Small intestine (tissue), 16 donors: ENCODE measurements at places on chromosomes 16 and 17.

GRCh38 chr17:81157848-81158687 is 7.2 kb upstream of the PVALEF start:
- no peak for DNase-seq

DNA sequence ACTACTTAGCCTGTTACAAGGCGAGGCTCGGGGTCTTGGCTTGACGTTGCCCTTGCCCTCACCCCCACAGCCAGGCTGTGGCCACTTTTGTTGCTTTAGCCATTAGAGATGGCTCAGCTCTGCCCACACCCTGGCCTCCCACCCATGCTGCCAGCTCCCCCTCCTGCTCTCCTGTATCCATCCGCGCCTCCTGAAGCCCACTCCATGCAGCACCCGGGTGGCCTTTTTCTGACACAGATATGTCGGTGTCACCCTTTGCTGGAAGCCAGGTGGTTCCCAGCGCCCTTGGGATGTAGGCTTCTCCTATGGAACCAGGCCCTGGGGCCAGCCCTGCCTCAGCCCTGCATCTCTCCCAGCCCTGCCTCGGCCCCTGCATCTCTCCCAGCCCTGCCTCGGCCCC is 9.7 kb downstream of the TSC2 start:
- DNase-seq, result no peak

GRCh38 chr17:17365476-17366110 is 62.4 kb downstream of the NT5M start:
- DNase-seq, result no peak

- DNase-seq, result peak; percentile 90
Measured at GRCh38 chr16:4313563-4314531, 2.0 kb upstream of the GLIS2 start.

DNA sequence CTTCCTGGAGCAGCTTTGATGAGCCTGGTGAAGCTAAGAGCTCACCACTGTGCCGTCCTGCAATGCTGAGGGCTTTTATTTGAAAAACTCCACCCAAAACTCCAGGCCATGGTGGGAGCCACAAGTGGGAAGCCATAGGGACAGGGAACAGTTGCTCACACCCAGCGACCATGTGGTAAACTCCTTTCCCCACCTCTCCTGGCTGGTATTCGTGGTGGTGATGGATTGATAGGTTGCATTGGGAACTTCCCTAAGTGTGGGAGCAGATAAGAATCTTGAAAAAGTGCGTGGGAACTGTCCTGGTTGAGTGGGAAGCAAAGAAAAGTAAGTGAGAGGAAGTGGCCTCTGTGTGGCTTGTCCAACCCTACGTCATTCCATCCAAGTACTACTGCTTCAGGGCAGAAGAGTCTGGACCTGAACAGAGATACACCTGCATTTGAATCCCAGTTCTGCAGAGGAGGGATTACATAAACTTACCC is at the start of gene CCL1:
TSS of gene CCL1 (minus strand) at position 51 of the 479 bp plus-strand sequence. CDS start 72 bp downstream, outside the sequence.
- DNase-seq, result no peak

DNA sequence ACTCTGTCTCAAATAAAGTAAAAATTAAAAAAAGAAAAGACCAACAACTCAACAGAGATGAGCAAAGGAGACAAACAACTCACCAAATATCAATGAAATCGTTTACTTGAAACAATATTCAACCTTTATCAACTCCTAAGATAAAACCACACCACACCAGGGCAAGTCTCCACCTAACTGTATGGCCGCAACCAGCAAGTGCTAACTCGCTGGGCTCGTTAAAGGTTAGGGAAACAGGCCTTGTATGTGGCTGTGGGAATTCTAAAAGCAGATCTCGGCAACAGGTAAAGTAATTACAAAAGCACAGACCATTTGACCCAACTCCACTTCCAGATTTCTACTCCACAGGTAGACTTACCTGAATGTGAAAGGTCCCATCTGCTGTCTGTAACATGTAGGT is 9.3 kb downstream of the ZCCHC14 start:
- DNase-seq, result no peak

- no peak for DNase-seq
Measured at GRCh38 chr17:10613775-10614513, 43.2 kb downstream of the MYH3 start.

DNA sequence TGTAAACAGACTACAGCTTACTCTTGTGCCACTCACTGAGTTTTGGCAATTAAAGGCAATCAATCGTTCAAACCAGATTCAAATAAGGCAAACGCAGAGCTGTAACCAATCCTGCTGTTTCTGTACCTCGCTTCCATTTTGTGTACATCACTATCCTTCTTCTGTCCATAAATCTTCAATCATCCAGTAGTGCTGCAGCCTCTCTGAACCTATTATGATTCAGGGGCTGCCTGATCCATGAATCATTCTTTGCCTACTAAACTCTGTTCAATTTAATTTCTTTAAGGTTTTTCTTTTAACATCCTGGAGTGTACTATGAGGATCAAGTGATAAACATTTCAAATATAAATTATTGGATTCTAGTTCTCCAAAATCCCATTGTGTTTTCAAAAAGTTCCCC is 93.9 kb downstream of the CEP112 start:
- DNase-seq, result no peak

DNA sequence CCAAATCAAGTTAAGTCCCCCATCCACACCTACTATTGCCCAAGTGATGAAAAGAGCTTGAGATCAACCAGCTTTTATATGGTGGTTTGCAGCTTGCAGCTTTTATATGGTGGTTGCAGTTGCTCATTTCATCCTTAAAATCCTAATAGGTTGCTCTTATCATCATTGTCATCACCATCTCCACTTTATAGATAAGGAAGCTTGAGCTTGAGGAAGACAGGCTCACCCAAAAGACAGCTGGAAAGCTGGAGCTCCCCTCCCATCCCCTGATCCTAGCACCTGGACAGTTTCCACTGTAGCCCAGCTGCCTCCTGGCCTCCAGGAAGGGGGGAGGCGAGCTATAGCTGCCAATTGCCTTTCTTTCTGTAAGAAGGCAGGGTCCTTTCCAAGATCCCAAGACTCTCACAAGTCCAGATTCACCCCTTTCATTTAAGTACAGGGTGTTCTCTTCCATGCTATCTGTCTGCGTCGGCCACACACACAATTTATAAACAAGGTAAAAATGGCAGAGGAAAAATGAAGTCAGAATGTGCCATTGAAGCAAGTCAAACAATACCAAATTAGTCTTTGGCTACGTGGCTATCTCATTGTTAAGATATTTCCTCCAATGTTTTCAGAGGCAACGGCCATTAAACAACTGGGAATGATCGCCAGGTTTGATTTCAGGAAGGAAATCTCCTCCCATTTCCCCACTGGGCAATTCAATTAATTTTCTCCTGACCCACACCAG is 63.3 kb downstream of the PECAM1 start:
- DNase-seq, result no peak

DNA sequence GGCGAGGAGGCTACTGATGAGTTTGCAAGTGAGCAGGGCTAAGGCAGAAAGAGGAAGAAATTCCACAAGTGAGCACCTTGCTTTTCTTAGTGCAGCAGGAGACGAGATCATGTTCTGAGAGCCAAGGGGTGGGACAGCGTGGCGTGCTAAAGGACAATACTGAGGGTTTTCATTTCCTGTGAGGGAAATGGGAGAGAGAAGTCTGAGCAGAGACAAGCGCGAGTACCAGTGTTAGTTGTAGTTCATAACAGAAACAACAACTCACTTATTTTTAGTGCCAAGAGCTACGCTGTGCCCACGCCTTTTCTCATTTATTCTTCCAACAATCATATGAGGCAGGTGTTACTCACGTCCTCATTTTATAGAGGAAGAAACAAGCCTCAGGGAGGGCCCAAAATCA is 2.3 kb downstream of the SPACA3 start:
- DNase-seq, result no peak

DNA sequence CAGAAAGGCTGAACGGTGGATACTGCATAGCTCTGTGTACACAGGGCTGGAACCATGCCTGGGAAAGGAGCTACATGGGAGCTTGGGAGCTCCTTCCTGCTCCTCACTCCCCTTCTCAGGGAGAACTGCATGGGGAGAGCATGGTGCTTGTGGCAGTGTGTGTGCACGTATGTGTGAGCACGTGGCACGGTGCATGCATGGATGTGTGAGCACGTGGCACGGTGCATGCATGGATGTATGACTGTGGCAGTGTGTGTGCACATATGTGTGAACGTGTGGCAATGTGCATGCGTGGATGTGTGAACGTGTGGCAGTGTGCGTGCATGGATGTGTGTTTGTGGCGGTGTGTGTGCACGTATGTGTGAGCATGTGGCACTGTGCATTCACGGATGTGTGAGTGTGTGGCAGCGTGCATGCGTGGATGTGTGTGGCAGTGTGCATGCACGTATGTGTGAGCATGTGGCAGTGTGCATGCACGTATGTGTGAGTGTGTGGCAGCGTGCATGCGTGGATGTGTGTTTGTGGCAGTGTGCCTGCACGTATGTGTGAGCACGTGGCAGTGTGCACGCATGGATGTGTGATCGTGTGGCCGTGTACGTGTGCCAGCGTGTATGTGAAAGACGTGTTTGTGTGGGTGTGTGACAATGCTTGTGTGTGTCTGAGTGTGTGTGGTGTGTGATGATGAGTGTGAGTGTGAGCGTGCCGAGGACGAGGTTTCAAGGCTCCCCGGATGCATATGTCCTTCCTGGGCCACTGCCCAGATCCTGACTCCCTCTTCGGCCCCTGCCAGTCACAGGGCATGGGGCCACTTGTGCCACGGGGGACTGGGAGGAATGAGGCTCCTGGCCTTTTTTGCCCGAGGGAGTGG is 52.4 kb upstream of the JPH3 start:
- no peak for DNase-seq

DNA sequence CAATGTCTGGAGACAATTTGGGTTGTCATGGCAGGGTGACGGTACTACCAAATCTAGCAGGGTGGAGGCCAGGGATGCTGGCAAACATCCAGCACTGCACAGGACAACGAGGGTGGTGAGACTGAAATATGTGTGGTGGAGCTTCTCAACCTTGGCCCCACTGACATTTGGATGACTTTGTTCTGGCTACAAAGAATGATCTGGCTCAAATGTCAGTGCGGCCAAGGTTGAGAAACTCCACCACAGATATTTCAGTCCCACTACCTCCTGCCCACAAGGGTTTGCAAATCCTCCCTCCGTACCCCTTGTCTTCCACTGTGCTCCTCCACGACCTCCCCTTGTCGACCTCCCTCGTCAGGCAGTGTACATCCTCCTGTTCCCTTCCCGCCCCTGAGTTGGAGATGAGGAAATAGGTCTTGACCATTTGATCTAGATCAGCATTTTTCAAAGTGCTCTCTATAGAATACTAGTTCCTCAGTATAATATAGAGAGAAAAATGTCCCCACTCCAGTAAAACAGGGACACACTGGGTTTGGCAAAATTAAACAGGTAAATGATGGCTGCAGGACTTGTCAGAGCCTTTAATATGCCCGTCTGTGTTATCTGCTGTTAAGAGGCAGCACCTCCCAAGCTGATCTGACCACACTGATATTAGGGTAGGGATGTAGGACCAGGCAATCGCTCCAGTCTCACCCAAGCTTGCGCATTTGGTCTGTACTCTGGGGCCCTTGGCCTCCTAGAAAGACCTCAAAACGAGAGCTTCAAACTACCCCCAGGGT is 6.8 kb downstream of the OSGIN1 start:
- DNase-seq, result no peak

DNA sequence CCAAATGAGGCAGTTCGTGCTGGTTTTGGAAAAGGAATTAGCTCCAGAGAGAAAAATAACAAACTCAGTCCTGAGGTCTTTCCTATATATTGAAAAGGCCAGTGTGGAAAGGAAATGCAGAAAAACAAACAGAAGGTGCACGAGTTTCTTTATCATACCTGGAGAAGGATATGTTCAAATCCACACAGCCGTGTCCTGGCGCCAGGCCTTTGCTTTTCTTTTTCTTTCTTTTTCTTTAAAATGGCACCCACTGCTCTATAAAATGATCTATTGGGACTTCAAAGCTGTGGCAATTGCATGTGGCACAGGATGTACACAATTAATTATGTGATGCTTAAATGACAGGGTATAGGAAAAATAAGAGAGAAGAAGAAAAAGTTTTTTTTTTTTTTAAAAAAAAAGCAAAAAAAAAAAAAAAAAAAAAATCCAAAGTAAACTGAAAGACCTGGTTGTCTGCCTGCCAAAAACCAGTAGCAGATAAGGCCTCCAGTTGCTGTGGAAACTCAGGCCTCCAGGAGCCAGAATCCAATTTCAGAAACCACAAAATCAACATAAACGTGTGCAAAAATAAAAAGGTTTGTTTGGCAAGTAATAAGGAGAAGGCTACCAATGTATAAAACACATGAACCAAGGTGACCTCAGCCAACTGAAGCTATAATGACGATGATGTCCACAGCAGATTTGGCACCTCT is 957.6 kb upstream of the SOX9 start:
- DNase-seq, result peak; percentile 25

- DNase-seq, result no peak
Measured at GRCh38 chr17:7848739-7849129, 6.1 kb upstream of the TMEM88 start.

- DNase-seq, result no peak
Measured at GRCh38 chr17:72422204-72422504, 301.3 kb downstream of the SOX9 start.

GRCh38 chr16:70715055-70715858 is 29.4 kb upstream of the MTSS2 start:
- no peak for DNase-seq

DNA sequence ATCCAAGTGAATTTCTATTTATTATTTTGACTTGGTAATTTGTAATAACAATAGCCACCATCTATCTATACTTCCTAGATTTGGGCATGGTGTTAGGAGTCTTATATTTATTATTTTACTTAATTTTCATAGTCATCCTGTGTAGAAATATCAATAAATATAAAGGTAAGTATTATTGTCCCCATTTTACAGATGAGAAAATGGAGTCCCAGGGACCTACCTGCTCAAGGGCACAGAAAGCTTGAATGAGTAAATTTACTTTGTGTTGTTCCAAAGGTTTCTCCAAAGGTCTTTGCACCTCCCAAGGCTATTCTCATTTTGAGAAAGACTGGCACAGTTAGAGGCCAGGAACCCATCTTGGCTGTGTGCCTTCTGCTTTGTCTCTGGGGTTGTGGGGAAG is 738.3 kb downstream of the WWOX start:
- no peak for DNase-seq

GRCh38 chr17:48722915-48723422 is at the start of gene PRAC2:
Gene PRAC2 (plus strand): TSS chr17:48723185. CDS start chr17:48724411, 1,226 bp downstream.
- peak; percentile 41 for DNase-seq

GRCh38 chr17:67328026-67328425 is 38.4 kb downstream of the PSMD12 start:
- DNase-seq, result no peak

GRCh38 chr16:89481356-89481955 is 8.9 kb downstream of the ANKRD11 start:
- no peak for DNase-seq

DNA sequence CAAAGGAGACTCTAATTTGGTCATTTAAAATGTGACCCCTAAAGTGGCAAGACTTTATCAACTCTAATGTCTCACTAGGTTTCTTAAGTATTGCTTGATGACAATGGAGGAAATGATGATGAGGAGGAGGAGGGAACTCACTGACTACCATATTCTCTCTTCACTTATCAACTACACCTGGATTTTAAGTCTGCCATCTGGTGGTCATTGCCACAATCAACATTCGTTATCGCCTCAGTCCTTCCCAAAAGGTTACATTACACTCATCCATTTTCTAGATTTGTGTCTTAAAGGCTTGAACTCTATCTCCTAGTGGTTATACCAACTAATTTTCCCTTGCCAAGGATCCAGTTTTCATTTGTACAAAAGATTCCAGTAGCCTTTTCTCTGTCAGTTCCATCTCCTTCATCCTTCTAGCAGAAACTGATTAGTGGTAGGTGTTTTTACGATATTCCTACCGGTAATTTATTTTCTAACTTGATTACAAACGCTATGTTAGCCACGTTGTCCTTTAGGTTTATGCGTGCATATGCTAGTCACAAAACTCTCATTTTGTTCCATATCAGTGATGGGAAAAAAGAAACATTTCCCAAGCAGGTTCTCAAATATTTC is 114.6 kb upstream of the NOG start:
- DNase-seq, result peak; percentile 21

GRCh38 chr17:497241-498034 is 144.8 kb upstream of the RPH3AL start:
- no peak for DNase-seq
